H9 (cell line): ENCODE measurements at places on chromosomes 6 and 20.

DNA sequence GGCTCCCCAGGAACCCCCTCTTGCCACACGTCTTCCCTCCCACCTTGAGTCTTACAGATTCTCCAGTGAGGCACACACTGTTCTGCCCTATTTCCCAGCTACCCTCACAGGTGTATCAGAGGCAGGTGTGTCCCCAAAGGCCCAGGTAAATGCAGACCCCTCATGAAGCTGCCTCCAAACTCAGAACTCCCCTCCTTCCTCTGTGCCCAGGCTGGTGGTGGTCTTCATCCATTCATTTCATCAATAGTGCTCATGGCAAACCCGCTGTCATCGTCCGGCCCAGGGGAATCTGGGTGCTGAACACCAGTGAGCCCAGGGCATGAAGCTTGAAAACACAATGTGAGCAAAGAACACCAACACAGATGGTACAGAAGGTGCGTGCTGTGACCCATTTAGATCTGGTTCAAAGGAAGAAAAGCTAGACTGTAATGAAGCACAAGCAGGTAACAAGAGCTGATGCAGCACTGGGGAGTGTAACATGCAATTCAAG, 213.1 kb downstream of the SYNDIG1 start:
- DNase-seq, result no peak

GRCh38 chr6:157269261-157269794, 54.0 kb downstream of the TMEM242 start:
- DNase-seq, result peak; percentile 24

DNA sequence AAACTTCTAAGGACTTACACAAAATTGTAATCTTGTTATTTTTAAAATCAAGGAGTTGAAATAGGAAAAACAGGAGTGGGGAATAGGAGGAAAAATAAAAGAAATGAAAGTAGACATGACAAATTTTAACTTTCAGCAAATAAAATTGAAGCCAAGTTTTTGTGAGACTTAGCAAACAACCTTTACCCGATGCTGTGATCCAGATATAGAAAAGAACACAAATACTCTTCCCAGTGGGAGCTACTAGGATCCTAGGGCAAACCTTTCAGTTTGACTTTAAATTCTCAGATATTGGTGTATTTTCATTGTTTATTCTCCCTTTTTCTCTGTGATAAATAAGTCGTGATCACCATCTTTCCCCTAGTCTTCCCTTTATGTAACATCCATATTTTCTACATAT, 968.7 kb upstream of the CITED2 start:
- DNase-seq, result no peak

DNA sequence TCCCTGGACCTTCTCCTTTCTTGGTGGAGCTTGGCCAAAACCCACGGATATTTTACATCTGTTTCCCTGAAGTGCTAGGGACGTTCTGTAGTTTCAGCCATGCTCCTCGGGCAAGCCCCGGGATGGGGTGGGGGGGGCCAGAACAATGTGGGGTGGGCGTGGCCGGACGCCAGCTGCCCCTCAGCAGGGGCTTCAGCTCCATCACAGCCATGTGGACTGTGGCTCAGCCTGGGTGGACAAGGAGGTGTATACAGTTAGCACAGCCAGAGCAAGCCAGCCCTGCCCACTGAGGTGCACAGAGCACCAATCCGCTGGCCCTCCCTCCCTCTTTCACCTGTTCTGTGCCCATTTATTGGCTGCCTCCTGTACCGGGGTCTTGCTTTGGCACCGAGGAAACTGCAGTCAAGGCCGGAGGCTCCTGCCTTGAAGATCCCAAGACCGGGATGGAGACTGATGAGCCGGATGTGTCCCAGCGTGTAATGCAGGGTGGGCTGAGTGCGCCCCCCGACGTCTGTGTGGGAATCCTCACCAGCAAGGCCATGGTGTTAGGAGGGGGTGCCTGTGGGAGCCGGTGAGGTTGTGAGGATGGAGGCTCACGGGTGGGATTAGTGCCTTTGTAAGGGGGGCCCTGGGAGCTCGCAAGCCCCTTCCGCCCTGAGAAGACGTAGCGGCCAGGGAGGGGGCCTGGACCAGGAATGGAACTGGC, 28.0 kb downstream of the FRMD1 start:
- peak; percentile 55 for DNase-seq

- DNase-seq, result no peak
Measured at GRCh38 chr6:168709390-168709789, 268.4 kb downstream of the SMOC2 start.

GRCh38 chr6:52325695-52326471, 36.1 kb upstream of the PAQR8 start:
- DNase-seq, result peak; percentile 81

GRCh38 chr6:122809001-122809400, 19.9 kb downstream of the SMPDL3A start:
- no peak for DNase-seq
